RWPE1 (cell line): ENCODE measurements at places on chromosomes 1 and 21.
A peak's percentile ranks its signal among the peaks of the same experiment; 100 is the strongest.

DNA sequence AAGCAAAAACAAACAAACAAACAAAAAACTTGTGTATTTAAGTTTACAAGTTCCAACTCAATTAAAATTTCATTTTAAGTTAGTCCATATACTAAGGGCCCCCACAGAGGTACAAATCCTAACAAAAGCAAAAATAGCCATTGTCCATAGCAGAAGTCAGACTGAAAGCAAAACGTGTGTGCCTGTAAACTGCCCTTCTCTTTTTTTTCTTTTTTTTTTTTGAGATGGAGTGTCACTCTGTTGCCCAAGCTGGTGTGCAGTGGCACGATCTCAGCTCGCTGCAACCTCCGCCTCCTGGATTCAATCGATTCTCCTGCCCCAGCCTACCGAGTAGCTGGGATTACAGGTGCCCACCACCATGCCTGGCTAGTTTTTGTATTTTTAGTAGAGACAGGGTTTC lies 11.6 kb upstream of the IFNGR2 start:
- no peak for DNase-seq

- DNase-seq: no peak
Measured at GRCh38 chr1:220420726-220421125, 107.2 kb upstream of the MARK1 start.

DNA sequence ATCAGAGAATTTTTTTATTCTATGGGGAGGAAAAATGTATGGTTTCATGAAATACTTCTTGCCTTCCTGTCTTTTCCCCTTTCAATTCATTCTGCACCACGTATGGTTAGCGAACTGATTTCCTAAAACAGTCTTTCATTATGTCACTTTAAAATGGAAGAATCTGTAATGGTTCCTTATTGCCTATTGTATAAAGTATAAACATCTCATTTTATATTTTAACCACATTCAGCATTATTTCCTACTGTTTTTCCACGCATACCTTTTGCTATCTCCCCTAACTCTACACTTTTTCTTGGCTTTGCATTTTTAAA lies 232.3 kb upstream of the B3GALT2 start:
- DNase-seq: no peak

DNA sequence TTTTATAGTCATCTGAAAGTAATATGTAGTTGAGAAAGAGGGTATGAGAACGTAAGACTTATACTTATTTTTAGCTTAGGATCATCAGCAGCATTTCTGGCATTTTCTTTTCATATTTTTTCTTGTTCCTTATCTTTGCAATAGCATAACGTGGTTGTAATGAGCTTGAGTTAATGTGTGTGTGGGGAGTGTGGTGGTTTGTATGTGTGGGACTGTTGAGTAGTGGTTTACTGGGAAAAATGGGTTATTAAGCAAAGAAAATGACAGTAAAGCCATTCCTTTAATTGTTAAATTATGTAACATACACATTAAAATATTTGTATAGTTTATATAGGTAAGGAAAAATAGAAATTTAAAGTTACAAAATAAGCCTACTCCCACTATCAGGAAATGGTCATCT lies 15.2 kb downstream of the PIP5K1A start:
- DNase-seq: no peak

DNA sequence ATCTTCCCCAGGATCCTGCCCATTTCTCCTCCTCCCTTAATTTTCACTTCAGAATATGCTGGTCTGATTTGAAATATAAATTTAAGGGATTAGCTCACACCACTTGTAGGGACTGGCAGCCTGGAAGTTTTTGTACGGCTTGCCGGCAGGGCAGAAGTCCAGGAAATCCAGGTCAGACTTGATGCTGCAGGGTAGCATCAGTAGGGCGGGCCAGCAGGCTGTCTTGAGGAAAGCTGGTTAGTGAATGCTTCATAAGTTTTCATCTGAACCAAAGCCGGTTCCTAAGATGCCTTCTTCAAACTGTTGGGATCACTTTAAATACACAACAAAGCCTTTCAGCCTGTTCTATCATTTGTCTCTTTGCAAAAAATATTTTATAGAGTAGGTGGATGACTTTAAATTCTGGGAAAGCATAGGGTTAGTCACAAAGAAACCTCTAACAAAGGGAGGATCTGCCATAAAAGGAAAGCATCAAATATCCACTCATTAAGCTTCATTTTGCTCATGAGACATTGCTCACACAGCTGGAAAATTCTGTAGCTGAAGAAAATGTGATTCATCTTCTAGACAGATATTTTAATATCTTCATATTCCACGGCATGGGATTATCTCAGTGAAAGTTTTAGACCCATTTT lies 90.7 kb upstream of the GFI1 start:
- no peak for DNase-seq

DNA sequence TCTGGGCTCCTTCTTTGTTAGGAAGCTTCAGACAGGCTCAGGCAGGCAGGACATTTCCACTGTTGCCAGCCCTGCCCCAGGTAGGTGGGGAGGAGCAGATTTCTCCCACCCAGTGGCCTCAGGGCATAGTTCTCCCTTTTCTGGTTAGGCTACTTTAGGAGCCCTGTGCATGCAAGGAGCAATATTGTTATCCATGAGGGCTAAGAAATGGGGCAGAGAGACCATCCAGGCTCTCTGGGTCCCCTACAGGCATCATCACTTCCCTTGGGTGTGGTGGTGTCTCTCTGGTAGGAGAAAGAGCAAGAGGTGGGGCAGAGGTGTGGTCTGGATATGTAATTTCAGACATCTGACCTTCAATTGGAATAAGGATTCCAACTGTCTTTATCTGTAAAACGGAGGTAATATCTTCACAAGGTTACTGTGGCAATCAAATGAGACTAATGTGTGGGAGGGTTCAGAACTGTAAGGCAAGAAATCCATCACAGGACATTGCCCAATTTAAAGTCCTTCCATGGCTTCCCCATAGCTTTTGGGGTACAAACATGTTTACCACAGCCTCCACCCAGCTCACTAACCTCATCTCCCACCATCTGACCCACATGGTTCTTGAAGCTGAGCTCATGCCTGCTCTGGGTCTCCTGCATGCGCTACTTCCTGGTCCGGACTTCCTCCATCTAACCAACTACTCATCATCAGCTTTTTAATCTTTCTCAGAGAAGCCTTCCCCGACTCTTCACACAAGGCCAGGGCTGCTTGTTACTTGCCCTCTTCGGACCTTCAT lies 26.1 kb downstream of the PCAT6 start:
- peak; percentile 90 for DNase-seq

GRCh38 chr1:245118806-245119205 lies 36.0 kb upstream of the KIF26B start:
- DNase-seq: no peak

DNA sequence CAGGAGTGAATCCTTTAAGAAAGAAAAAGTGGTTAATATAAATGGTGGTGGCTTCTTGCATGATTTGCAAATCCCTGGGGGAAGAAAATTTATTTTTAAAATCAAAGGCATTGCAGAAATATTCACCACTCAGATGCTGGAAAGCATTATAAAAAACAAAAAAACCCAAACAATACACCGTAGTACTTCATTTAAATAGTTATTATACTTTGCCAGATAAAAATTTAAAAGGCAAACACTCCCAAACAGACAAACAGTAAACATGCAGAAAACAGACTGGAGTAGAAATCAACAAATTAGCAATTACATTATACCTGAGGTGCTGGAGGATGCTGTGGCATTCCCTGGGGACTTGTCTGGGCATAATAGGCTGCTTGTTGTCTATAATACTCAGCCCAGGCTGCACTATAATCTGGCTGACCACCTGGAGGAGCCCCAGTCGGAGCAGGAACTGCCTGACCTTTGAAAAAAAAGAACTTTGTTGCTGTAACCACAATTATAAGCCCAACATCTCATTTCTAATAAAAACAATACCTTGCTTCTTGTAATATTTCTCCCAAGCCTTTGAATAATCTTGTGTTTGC lies 29.9 kb downstream of the FUBP1 start:
- no peak for DNase-seq

DNA sequence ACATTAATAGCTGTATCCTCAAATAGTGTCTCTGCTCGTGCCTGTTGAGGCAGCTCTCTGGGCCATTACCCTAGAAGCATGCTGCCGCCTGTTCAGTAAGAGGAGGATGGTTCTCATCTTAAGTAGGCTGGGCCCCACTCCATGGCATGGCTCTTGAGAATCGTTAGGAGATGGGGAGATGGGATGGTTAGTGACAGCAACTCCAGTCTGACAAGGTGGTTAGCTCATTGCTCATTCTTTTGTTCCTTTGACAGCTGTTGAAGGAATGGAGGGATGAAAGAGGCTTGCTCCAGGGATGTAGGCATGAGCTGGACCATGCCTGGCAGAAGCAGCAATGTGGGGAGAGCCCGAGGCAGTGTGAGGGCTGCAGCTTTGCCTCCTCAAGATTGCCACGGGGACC lies 68.2 kb downstream of the MAP10 start:
- no peak for DNase-seq

DNA sequence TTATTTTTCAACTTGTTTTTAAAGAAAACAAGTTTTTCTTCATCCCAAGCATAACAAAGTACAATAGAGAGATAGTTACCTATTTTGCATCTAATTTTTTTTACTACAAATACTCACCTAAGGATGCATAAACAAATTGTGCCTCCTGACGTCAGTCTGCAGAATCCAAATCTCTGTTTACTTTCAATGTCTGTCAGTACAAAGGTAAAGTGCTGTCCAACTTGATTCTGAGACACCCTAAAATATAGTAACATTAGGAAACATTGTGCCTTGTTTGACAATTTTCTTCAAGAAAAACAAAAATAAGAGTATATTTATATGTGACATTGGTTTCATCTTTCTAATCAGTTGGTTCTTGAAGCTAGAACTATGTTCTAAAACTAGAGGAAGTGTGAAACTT lies 103.4 kb downstream of the DENND1B start:
- no peak for DNase-seq

DNA sequence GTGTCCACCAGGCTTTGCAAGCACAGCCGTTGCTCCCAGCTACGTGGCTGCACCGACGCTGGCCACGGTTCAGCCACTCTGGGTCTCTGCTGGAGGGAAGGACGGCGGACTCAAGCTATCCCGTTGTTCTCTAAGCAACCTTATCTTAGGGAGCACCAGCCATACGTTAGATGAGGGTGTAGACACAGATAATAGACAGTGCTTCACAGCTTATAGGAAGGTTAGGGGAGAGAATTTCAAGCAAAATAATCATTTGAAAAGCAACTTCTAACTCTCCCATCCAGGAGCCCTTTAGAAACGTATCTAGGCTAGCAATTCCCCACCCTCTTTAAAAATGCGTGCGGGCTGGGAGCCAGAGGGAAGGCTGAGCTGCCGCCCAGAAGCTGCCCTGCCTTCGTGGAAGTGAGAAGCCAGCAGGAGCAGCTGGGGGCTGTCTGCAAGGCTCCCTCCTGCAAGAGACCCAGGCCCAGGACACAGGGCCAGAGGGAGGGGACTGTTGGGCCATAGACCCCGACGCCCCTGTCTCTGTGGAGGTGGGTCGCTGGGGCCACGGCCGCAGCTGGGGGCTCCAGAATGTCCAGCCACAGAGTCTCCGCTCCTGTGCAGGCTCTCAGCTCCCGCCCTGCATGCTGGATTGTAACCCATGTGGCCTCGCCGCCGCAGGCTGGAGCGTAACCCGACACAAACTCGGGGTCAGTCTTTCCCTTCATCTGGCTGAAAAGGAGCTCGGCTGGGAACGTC lies 31.2 kb upstream of the COL6A2 start:
- DNase-seq: no peak

GRCh38 chr1:228105996-228106799 lies 2.9 kb downstream of the MRPL55 start:
- no peak for DNase-seq

GRCh38 chr1:89771991-89772560 lies 48.8 kb upstream of the LRRC8D start:
- no peak for DNase-seq

- DNase-seq: no peak
Measured at GRCh38 chr1:165612062-165612461, 19.0 kb upstream of the MGST3 start.

DNA sequence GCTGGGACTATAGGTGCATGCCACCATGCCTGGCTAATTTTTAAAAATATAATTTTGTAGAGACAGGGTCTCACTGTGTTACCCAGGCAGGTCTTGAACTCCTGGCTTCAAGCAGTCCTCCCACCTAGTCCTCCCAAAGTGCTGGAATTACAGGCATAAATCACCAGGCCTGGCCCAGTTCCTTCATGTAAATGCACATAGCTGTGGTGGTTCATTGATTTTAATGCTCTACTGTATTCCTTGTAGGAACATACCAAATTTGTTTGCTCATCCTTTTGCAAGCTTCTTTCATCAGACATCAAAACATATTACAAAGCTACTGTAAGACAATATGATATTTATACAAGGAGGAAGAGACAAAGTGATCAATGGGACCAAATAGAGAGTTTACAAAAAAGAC lies 237.5 kb upstream of the ESRRG start:
- no peak for DNase-seq

GRCh38 chr1:234725177-234726132 lies 115.5 kb upstream of the IRF2BP2 start:
- no peak for DNase-seq

DNA sequence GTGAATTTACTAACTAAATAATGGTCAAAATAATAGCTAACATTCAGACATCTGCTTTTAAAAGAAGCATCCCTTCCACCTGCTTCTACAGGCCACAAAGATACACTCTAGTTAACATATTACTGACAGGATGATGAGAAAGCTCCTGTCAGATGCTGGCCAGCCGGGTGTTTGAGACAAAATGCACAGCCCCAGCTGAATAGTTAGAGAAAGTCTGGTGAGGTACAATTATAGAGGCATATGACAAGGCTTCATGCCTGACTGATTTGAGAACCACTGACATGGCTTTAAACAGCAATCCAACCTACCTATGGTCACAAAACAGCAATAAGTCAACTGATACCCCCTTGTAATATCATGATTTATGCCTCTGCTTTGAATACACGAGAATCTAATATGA lies 137.0 kb downstream of the DENND1B start:
- no peak for DNase-seq

- DNase-seq: no peak
Measured at GRCh38 chr1:68313735-68314134, 81.4 kb upstream of the WLS start.
